ENCODE measurements at places on chromosomes 5 and 9.

GRCh38 chr9:89677702-89678395, 73.0 kb downstream of the GADD45G start:
- no peak for DNase-seq

- no peak for DNase-seq
Measured at GRCh38 chr5:170597872-170598271, 94.1 kb downstream of the KCNIP1 start.

DNA sequence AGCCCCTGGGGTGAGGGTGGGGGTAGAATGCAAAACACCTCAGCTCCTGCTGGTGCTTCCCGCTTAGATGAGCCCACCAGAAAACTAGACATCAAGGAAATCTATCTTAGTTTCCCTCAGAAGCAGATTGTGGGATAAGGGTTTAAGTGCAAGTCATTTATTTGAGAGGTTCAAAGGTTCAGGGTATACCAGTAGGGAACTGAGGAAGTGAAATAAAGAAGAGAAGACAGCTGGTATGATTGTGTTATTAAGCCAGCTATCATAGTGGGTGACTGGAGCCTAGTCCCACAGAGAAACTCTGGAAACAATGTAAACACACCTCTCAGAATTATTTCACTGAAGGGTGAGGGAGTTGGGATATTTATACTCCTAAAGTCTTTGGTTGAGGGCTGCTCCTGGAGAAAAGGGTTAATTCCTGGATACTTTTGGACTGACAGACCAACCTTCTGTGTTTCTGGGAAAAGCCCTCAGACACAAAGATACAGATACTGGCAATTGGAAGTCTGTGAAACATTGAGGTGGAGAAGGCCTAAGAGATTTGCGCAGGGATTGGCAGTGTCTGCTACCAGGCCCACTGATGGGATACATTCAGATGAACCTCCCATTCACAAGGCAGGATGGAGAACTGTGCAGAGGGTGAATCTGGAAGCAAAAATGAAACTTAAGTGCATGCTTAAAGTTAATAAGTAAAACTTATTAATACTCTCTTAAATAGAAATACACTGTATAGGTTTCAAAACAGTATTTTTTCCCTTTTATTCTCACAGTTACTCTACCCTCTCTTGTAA, 6.4 kb upstream of the DCTN4 start:
- DNase-seq: no peak

DNA sequence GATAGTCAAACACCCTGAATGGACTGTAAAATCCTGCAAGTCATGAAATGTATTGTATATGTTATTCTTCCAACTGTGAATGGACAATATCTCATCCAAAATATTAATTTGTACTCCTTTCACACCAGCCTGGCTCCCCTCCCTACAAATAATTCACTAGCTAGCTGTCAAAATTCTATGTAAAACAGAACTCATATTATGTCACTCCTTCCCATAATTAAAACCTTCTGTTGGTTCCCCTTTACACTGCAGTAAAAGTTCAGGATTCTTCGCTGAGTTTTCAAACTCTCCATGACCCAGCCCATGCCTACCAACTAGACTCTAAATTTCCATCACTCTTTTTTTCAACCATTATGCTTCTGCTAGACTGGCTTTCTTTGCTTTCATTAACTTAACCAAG, 857.1 kb downstream of the TAF11L14 start:
- DNase-seq: no peak

DNA sequence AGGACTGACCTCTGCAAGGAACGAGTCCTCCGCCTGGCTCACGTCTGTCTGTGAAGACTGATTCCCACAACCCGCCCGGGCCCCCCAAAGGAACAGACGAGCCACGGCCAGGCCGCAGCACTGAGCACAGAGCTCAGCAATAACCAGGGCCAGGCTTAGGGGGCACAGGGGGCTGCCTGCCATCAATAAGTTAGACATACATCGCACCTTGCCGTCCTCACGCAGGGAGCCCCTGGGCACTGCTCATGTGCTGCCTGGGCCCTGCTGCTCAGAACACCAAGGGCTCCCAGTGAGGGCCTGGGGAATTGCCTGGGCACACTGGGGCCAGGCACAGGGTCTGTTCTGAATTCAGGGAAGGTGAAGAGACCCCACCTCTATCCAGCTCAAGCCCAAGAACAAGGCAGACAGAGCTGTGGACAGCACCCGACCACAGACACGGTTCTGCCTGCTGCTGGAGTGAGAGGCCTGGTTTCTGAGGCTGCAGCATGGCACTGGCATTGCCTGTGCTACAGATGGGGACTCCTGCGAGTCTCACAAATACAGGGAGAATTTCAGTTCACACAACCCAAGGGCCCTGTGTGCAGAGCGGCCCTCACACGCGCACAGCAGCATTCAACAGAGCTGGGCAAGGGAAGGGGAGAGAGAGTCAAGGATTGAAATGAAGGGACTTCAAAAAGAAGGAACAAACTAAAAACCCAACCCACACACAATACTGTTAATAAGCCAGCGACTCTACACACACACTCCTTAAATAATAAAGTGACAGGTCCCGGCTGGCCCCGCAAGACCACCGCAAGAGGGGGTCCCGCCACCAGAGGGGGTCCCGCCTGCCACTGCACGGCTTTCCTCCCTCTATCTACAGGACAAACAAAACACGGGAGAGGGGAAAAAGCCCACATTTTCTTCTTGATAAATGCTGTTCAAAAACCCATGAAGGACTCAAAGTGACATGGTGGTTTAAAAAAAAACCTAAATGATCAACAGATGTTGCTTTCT, 32.0 kb downstream of the PRRT1B start:
- no peak for DNase-seq

- DNase-seq: no peak
Measured at GRCh38 chr9:22722492-22722891, 275.9 kb downstream of the DMRTA1 start.

Data from stimulated activated CD4-positive, alpha-beta T cell treated with anti-CD3 and anti-CD28 coated beads, Interleukin-4, amount 100 ng/mL, for 48 hours (primary cell).